ENCODE measurements at places on chromosomes 4 and X. TPM values are rescaled to one million over a fixed set of nuclear protein-coding genes. Genes with fewer than 3 reads are reported as not detected.
A peak's percentile ranks its signal among the peaks of the same experiment; 100 is the strongest.

ERVMER34-1 gene
- 2.0 TPM for total RNA-seq

AFP gene
- 0.62 TPM for total RNA-seq

GAGE2A gene
- not detected for total RNA-seq

CSAG2 gene
- total RNA-seq, result not detected

DNA sequence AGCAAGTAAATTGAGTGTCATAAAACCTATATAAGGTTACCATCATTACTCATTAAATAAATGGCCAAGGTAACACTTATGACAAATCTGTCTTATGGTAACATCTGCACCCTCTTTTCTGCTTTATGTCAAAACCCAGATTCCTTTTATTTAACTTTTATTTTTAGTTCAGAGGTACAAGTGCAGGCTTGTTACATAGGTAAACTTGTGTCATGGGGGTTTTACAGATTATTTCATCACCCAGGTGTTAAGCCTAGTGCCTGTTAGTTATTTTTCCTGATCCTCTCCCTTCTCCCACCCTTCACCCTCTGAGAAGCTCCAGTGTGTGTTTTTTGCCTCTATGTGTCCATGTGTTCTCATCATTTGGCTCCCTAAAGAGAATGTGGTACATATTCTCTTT lies 930.7 kb downstream of the CCSER1 start:
- no peak for DNase-seq

DNA sequence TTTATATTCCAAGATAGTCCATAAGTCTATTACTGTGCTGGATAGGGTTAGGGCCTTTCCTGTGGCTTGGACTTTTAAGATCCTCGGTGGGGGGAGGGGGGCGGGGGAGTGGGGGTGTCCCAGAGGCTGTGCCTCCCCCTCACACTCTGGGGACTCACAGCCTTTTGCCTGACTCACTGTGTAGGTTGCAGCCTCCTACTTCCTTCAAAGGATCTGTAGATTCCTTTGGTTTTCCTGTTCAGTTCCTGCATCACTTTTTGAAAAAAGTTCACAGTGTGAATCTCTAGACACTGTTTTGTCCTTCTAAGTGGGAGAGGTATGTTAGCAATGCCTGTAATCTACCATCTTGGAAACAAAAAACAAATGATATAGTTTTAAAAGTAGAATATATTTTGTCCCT lies 999.9 kb downstream of the GLUD2 start:
- DNase-seq, result no peak

DNA sequence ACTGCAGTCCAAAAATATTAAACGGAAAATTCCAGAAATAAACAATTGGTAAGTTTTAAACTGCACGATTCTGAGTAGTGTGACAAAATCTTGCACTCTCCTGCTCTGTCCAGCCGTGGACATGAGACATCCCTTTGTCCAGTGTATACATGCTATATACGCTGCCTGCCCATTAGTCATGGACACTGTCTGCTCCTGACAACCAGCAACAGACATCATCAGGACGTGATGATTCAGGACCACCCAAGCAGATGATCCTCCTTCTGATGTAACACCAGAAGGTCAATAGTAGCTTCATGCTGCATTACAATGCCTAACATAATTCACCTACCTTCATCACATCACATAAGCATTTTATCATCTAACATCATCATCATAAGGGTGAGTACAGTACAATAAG lies 36.3 kb downstream of the ATRX start:
- no peak for DNase-seq

DNA sequence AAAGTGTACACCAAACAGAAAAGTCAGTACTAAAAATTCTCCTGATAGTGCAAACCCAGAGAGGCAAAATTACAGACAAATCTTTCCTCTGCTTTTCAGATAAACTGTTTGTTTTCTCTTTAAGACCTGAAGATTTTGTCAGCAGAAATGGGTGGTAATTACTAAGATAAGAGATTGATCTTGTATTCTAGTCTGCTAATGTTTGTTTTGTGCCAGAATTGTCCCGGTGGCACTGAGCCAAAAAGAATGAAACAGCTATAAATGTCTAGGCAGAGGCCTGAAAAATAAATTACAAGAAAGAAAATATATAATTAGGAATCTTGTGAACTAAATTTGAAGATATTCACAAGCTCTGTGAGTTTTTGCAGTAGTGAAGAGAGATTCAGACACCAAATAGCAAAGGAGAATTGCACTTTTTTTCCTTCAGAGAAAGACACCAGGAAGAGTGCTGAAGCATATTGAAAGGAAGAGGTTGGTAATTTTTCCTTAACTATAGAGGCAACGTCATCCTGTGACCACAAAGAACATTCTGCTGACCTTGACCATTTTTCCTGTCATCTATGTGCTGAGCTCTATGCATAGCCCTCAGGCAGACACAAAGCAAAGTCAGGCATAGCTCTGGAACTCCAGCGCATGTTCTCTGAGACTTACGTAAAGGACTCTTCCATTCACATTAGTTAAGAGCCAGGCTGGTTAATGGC lies 314.5 kb upstream of the RASGEF1B start:
- DNase-seq, result no peak

DNA sequence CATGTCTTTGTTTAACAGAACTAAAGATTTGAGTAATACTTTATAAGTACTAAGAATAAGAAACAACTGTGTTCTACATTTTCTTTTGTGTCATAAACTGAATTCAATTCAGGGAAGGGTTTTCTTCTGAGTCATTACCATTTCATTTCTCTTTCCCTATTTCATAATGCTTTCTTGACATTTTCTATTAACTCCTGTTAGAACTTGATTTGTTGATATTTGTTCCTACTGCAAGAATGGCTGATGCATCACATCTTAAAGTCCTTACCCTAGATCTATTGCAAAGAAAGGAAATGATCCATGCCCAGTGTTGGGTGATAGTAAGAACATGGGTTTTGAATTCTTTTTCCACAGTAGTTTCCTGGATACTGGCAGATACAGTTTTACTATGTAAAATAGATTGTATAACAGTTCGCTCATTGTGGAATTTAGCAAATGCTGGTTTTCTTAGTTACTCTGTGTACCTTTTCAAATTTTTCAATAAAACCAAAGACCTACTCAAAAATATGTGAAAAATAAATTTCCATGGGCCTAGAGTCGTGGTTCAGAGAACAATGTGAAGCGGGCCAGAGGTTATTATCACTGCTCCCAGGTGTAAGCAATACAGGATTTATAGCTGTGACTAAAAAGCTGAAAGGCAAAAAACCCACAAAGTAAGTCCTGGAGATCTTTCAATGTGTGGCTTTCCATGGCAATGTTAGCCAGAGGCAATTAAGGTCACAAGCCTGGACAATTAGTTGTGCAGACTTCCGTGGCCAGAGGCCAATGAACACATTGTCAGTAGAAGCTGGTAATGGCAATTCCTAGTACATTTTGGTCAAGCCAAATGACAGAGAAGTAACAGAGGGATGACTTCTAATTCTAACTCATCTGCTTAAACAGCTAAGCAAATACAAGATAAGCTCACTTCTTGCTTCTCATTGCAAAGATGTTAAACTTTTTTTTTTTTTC lies 127.3 kb upstream of the FAT4 start:
- no peak for DNase-seq

DNA sequence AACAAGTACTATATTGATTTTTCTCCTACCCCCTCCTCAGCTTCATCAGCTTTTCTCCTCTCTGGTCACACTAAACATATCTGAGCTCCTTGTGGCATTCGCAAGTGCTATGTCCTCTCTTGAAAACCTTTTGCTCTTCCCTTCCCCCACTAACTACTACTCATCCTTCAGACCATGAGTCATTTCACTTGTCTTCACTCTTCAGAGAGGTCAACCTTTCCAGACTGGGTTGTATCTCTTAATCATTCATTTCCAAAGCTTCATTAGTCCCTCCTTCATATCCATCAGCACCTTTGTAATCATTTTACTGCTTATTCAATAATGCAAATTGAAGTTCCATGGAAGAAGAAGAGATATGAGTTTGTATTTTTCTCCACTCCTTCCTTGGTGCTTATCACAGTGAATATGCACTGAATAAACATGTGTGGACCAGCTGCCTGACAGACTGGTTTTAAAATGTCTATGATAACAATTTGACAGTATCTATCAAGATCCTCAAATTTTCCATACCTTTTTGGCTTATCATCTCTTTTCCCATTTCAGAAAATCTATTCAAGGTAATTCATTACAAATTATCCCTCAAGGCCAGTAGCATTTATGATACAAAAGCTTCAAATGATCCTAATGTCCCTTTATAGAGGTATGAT lies 28.4 kb downstream of the DDX60L start:
- DNase-seq, result no peak

- no peak for DNase-seq
These were observed 67.5 kb upstream of the MMAA start for GRCh38 chr4:145551660-145552059.

DNA sequence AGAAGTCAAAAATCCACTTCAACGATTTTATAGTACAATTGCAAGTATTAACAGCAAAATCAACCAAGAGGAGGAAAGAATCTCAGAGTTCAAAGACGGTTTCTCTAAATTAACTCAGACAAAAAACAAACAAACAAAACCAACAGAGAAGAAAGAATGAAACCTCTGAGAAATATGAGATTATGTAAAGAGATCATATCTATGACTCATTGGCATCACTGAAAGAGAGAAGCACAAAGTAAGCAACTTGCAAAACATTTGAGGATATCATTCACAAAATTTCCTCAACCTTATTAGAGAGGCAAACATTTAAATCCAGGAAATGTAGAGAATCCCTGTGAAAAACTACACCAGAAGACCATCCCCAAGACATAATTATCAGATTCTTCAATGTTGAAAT lies 370.4 kb downstream of the INPP4B start:
- DNase-seq, result no peak

DNA sequence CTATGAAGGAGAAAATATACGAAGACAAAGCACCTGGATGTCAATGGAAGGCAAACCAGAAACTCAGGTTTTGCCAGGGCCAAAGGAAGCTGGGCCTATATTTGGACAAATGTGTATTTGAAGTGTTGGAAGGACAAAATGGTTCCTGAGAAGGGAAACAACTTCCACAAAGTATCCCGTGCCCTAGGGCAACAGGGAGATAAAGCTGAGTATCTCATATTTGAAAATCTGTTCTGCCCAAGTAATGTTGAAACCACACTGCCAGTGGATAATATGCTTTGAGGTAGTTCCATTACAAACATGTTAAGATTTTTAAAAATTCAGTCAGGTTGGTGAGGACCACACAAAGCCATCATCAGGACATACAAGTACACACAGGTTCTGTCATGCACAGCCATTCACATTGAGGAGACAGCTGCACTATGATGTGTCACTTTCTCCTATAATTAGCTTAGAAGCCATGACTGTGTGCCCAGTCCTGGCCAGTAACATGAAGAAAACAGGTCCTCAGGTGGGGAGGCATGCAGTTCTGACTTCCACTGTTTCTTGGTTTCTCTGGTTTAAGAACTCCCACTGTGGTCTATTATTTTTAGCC lies 116.4 kb downstream of the PWWP3B start:
- no peak for DNase-seq

CFI gene
- total RNA-seq, result not detected

- no peak for DNase-seq
These were observed 8.2 kb upstream of the TRAM1L1 start for GRCh38 chr4:117093571-117093970.

DNA sequence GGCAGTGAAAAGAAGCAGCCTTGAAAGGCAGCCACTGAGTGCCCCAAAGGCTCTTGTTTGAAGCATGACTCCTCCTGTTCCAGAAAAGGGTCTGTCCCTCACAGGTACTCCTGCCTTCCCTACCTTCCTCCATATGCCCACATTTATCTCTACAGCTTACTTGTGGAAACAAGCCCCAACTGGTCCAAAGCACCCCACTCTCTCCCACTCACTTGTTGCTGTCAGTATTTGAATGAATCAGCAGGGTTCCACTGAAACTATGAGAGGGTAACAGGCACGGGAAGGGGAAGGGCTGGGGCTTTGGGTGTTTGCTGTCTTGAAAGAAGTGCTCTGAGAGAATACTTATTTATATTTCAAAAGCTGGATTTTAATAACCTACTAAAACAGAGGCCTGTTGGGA lies 34.9 kb downstream of the GPR143 start:
- DNase-seq, result no peak

HGFAC gene
- not detected for total RNA-seq

DNA sequence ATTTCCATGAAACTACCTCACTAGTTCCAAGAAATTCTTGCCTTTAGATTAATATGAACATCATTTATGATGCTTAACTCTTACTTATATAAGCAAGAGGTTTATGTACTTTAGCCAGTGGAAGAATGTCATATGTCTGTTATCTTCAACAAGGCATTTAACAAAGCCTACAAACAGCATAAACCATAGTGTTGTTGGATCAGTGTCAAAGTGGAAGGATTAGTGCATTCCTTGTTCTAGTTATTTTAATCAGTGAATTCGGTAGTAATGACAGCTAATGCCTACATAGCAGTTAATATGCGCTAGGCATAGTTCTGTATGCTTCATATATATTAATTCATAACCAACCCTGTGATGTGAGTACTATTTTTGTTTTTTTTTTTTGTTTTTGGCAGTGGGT lies 3.1 kb downstream of the PI4K2B start:
- no peak for DNase-seq

GRCh38 chrX:100980608-100981497 lies 11.3 kb downstream of the ARL13A start:
- no peak for DNase-seq

CPZ gene
- not detected for total RNA-seq

- no peak for DNase-seq
These were observed 89.0 kb upstream of the C4orf50 start for GRCh38 chr4:6107114-6107791.

GRCh38 chrX:19846995-19847790 lies 40.2 kb downstream of the SH3KBP1 start:
- DNase-seq, result no peak

ACOT9 gene
- 32.4 TPM for total RNA-seq

GRCh38 chr4:36285784-36286480 lies 4.5 kb downstream of the DTHD1 start:
- no peak for DNase-seq

DNA sequence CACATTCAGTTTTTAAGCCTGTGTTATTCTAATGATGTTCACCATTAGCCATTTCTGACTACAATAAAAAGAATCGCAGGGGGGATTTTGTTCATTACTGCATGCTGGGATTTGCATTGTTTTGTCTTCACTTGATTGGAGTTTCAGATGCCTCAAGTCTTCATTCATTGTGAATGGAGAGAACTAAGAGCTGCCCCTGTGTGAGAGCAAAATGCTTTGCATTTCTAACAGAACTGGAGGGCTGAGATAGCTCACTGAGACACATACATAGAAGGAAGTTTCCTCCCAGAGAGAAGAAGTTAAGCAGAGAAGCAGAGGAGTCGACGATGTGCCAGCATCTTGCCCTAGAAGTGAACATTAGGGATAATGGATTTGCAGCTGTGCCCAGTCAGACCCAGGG lies 113.5 kb upstream of the GATB start:
- peak; percentile 78 for DNase-seq

GRCh38 chr4:22021106-22021505 lies 72.5 kb upstream of the KCNIP4 start:
- DNase-seq, result no peak

CT47B1 gene
- total RNA-seq, result not detected

GRCh38 chr4:90142081-90142480 lies 14.9 kb downstream of the CCSER1 start:
- peak; percentile 20 for DNase-seq

DNAAF6 gene
- not detected for total RNA-seq

GRCh38 chrX:45070116-45071007 lies 130.3 kb downstream of the DIPK2B start:
- peak; percentile 27 for DNase-seq

PAGE5 gene
- total RNA-seq, result not detected

FREM3 gene
- not detected for total RNA-seq

Data from neural progenitor cell (in vitro differentiated cells).